ENCODE measurements at places on chromosomes 3 and 15.

GRCh38 chr15:76140074-76140464 lies 80.3 kb downstream of the TMEM266 start:
- no peak for DNase-seq

DNA sequence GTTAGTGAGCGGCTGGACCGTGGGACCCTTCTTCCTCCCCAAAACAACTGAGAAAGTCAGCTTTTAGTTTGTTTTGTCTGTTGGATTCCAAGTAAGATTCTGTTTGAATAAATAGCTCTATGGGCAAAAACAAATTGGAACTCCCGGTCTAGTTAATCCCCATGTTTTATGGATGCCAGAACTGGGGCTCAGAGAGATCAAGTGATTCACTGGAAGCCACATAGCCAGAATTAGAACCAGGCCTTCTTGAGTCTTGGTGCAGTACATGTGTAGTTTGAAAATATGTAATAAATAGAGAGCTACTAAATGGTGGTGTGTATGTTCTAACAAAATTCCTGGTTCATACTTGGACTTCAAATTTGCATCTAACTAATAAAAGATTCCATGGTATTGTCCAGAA lies 29.3 kb upstream of the POLR2M start:
- no peak for DNase-seq

- no peak for DNase-seq
These were observed 53.3 kb downstream of the ST6GAL1 start for GRCh38 chr3:186983659-186984058.

- no peak for DNase-seq
These were observed 328.7 kb downstream of the ZBBX start for GRCh38 chr3:167051421-167051820.

GRCh38 chr15:55403531-55403930 lies 4.6 kb downstream of the CCPG1 start:
- peak; percentile 89 for DNase-seq

GRCh38 chr3:20079621-20080020 lies 39.4 kb downstream of the KAT2B start:
- no peak for DNase-seq

DNA sequence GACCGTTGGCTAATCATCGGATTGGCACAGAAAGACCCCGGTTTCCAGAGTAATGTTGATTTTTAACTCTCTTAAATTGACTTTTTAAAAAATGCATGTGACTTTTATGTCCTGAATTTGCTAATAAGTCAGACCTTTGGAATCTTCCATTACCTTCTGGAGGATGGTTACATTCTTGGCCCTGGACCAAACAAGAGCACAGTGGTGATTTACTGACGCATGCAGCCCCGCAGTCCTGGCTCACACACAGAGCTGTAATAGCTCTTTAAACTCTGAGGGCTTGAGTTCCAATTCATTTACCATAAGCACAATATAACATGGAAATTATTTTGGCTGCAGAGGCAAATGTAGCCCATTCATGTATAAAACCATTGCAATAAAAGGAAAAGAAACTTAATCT lies 25.1 kb downstream of the SOX14 start:
- DNase-seq = no peak

- DNase-seq = no peak
These were observed 30.9 kb downstream of the ZBTB38 start for GRCh38 chr3:141399200-141399599.

- no peak for DNase-seq
These were observed 149.8 kb upstream of the BNIP2 start for GRCh38 chr15:59838900-59839299.

GRCh38 chr3:138845771-138846173 lies 11.0 kb upstream of the PIK3CB start:
- no peak for DNase-seq

- DNase-seq = no peak
These were observed 309.9 kb downstream of the CLSTN2 start for GRCh38 chr3:140244893-140245292.

DNA sequence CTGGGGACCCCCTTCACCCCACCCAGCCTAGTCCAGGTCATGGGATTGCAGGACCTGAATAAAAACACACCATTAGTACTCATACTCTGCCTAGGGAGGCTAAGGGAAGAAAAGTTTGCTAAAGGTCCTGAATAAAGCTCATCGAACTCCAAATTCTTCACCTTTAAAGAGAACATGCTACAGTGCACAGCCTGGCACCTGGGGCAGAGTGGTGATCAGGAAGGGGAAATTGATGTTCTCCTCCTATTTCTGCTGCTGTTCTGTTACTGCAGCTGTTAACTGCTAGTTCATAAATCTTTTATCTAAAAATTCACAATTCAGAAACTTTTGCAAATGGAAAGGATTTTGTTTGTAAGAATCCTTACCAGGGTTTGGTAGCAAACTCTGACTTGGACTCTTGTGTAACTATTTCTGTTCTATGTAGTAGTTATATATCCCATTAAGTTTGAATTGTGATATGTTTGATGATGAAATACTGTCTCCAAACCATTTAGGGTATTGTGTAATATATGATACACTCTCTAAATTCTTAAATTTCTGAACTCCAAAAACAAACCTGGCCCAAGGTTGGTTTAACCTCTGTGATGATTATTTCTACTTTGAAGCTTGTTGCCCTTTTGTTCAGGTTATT lies 27.9 kb downstream of the MCTP2 start:
- peak; percentile 35 for DNase-seq

DNA sequence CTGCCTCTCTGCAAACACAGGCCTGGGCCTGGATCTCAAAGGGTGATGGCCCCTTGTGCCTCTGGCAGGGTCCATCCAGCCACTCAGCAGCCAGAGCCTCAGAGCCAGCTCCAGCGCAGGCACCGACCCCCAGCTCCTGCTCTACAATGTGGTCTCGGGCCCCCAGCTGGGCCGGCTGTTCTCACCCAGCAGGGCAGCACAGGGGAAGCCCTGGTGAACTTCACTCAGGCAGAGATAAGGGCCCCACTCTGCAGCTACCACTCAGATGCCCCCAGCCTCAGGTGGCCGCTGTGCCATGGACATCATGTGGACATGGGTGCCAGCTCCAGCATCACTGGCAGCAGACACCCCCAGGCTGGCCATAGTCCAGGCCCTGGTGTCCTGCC lies 173.1 kb downstream of the TBC1D2B start:
- DNase-seq = no peak

- no peak for DNase-seq
These were observed 356.2 kb downstream of the SV2B start for GRCh38 chr15:91456251-91456718.

DNA sequence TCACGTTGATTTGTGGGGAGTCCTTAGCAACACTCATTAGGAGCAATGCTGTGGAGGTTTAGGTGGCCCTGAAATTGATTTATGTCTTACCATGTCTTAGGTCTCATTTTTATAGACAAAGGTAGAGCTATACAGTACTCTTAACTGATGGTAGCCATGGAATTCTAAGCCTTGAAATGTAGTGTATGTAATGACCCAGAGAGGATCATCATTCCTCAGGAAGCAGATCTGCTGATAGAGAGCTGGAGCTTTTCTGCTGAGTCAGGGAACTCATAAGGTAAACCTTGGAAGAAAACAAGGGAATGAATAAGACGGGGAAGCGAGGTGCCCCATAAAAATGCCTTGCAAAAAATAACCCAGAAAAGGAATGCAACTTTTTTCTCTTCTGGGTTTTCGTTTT lies 34.0 kb upstream of the ZNF639 start:
- no peak for DNase-seq

DNA sequence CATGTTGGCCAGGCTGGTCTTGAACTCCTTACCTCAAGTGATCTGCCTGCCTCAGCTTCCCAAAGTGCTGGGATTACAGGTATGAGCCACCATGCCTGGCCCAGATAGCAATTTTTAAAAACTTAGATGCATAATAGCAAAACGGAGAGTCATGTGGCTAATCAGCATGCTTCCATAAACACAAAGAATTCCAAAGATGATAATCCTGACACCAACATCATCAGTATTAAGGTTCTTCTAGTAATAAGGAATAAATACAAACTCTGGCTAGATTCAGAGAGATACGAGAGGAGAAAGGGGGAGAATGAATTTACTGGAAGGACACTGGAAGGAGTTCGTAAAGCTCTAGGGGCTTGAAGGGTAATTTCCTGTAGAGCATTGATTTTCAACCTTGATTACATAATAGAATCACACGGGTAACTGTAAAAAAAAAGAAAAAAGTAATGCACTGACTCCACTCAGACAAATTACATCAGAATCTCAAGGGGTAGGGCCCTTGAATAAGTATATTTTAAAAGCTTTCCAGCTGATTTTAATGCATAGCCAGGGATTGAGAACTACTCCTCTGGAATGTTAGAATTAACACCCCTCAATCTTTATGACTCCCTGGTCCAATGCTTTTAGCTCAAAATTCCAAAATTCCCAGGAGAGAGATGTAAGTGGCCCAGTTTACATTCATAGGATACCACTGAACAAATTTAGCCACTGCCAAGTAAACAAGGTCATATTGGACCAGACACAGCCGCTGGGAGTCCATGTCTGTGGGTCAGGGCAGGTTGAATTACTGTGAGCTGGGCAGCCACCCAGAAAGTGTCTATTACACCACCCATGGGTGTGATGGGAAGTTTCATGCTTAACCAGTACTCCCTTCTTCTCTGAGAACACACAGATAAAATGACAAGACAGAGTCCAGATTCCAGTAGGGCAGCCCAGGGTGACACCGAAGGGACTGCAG lies 243.9 kb downstream of the TBL1XR1 start:
- DNase-seq = no peak

DNA sequence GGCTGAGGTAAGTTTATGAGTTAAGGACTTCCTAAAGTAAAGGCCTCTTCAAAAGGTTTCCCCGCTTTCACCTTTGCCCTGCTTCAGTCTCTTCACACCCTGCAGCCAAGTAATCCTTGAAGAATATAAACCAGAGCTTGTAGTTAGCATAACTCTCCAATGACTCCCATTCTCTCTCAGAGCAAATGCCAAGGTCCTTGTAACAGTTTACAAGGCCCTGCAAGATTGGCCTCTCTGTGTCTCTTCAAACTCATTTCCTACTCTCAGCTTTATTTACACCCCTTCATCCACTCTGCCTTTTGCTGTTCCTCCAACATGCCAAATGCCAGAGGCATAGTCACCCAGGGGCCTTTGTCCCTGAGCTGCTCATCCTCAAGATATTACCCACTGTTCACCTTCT lies 60.5 kb upstream of the MME start:
- DNase-seq = no peak

GRCh38 chr3:195548501-195548900 lies 5.4 kb upstream of the PPP1R2 start:
- no peak for DNase-seq

- DNase-seq = peak; percentile 78
These were observed at the start of gene DVL3 for GRCh38 chr3:184154885-184155643. DVL3 (plus strand) TSS chr3:184155377; CDS start chr3:184155636, 259 bp downstream.

DNA sequence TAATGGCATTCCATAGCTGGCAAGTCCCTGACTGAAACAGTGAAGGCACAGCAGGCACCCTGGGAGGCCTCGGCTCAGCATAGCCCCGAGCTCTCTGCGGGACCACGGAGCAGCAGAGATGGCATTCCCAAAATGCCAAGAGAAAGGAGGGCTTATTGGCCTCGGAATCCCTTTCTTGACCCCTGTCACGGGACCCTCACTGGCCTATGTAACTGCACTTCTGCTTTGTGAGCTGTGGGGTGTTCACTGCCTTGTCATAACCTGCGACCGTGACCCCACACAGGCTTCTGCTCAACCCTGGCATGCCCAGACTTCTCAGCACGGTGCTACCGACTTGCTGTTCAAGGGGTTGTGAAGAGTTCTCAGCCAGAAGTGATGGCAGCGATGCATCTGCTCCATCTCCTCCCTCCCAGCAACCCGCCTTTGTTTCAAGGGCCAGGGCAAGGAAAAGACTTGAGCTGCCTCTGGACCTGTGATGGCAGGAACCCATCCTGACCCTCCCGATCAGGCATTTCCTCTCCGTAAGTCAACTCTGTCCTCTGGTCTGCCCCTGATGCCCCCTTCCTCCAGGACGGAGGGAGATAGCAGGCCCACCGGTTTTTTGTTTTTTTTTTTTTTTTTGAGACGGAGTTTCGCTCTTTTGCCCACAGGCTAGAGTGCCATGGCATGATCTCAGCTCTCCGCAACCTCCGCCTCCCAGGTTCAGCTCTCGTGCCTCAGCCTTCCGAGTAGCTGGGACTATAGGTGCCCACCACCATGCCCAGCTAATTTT lies 30.5 kb downstream of the EHD4 start:
- DNase-seq = no peak

DNA sequence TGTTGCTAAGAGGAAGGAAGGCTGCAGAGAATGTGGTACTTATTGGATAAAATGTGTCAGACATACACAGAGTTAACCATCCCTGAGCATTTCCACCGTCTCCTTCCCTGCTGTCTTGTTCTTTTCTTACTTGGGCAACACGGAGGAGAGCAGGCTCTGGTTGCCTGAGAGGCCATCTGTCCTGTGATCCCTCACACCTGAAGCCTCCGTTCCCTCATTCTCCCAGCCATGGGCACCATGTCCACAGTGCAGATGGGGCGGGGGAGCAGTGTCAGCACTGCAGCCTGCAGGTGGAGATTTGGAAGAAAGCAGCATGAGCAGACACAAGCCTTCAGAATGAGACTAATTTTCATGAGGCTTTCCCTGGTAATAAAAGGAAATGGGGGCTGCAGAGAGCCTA lies 133.7 kb downstream of the CHCHD6 start:
- no peak for DNase-seq

DNA sequence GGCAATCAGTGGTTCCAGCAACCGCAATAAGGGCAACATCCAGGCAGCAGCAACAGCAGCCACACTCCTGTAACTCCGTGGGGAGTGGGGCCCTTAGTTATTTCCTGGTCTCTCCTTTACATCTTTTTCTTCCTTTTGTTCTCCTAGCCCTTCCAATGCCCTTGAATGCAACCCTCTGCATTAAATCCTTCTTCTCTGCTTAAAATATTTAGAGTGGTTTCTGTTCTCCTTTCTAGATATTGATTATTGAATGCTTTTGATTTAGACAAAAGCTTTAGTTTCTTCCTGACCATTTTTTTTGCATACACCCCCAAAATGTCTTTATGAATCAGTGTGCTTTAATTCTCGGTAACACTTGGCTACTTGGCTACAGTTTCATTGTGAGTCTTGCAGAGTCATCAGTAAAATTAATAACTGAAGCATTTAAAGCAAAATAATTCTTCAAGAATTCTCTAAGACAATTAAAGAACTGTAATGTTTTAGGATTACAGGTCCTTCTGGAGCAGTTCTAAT lies 586.1 kb downstream of the MECOM start:
- DNase-seq = no peak

GRCh38 chr15:88267720-88268119 lies 11.2 kb upstream of the NTRK3 start:
- DNase-seq = no peak

DNA sequence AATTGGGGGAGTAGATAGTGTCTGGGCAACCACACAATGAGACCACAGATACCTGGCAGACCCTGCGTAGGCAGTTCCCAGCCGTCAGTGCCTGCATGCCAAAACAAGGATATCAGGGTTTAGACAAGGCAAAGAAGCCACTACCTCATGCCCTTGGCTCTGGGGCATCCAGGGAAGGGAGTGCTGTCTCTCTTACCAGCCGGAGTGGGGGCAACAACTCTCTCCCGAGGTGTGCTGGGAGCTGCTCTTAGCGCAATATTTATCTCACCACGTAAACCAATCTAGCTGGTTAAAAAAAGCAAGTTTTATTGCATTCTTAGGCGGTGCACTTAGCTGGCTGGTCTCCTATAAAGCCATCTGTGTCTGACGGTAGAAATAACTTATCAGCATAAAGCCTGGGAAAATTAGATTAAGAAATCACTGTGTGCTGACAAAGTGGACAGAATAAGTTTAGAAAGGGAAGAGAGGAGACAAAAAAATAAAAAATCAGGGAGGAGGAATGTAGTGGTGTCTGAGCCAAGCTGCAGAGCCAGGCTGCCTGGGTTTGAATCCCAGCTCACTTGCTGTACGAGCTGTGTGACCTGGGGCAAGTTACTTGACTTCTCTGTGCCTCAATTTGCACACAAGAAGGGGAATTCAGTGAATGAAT lies 273.2 kb downstream of the PDZRN3 start:
- DNase-seq = peak; percentile 3

All from NB4 (cell line).